ENCODE measurements at places on chromosomes 12 and 14.

- no peak for DNase-seq
These were observed 258.7 kb upstream of the PDE3A start for GRCh38 chr12:20109676-20110075.

DNA sequence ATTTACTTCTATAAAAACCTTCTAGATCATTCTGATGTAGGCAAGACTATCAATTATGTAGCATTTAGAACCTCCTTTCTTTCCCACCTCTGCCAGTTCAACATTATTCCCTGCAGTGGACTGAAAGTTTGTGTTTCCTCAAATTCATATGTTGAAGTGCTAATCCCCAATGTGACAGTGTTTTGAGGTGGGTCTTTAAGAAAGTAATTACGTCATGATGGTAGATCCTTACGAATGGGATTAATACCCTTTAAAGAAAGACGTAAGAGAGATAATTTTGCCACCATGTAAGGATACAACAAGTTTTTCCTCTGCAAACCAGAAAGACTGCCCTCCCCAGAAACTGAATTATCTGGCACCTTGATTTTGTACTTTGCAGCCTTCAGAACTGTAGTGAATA lies 1489.7 kb upstream of the SEL1L start:
- DNase-seq = no peak

DNA sequence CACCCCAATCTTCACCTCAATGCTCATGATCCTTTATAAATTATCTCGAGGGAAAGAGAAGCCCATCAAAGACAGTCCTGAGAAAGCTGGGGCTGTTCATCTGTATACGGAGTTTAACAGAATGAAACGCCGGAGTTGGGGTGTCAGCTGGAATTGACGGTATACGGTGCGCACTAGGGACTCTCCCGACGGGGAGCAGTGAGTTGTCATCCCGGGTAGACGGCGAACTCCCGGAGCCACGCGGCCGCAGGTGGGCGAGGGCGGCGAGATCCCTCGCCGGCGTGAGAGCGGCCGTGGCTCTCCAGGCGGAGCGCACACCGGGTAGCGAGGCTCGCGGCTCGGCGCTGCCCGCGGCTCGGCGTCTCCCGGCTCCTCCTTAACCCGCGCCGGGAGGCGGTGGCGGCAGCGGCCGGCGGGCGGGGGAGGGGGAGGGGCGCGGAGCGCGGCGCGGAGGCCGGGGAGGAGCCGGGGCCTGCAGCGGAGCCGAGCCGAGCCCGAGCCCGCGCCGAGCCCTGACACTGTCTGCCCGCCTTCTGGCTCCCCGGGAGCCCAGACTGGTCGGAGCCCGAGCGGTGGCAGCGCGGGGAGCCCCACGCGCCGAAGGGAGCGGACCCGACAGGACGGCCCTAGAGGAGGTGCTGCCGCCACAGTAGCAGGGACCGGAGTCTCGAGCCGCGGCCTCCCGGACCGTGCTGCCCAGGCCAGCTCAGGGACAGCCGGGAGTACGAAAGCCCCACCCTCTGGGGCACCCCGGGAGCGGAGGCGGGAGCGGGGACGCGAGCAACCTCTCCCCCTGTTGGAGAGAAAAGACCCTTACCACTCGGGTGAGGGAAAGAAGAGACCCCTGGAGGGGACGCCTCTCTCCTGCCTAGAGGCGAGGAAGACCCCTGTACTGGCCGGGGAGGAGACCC lies at the start of gene FOXJ2:
Gene FOXJ2, plus strand, starts transcription at position 475 of the 911 bp plus-strand sequence. CDS start 7,117 bp downstream, outside the sequence.
- peak; percentile 62 for DNase-seq

DNA sequence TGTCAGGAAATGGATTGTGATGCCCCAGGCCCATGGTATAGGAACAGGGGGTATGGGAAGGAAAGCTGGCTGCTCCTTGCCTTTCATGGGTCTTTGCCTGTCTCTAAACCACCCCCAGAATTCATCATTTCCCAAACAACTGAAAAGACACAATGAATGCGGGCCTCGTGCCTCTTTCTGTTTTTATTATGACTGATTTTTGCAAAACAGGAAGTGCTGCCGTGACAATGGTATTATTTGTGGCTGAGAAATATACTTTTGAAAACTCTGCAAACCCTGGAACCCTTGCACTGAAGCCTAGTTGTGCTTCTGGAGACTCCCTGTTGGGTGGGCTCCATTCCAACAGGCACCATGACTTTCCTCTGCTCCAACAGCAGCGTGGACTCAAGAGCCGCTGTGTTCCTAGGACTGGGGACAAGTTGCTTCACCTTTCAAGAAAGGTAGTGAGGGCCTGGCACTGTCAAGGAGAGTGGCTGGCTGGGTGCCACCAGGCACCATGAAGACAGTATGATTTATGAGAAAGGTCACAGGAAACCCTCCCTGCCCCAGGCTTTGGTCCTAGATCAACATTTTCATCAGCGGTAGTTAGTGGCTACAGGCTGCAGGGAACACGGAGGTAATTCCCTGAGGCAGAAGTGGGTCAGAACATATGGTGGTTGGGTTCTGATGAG lies 4.8 kb upstream of the DGLUCY start:
- no peak for DNase-seq

Measured in activated naive CD4-positive, alpha-beta T cell (primary cell).